ENCODE measurements at places on chromosomes 2 and 18. TPM values are rescaled to one million over a fixed set of nuclear protein-coding genes. Genes with fewer than 3 reads are reported as not detected.

Gene ADRA2B
- polyA plus RNA-seq: 1.9 TPM

Gene MPP4
- 0.14 TPM for polyA plus RNA-seq

Gene CHST9
- polyA plus RNA-seq: 0.34 TPM

Gene PROKR1
- 1.4 TPM for polyA plus RNA-seq

Gene SH3BP4
- polyA plus RNA-seq: 12.8 TPM

Gene SERPINB4
- not detected for polyA plus RNA-seq

Gene COLEC11
- 0.54 TPM for polyA plus RNA-seq

GRCh38 chr2:101962309-101962708, 29.5 kb upstream of the IL1R2 start:
- DNase-seq: no peak

DNA sequence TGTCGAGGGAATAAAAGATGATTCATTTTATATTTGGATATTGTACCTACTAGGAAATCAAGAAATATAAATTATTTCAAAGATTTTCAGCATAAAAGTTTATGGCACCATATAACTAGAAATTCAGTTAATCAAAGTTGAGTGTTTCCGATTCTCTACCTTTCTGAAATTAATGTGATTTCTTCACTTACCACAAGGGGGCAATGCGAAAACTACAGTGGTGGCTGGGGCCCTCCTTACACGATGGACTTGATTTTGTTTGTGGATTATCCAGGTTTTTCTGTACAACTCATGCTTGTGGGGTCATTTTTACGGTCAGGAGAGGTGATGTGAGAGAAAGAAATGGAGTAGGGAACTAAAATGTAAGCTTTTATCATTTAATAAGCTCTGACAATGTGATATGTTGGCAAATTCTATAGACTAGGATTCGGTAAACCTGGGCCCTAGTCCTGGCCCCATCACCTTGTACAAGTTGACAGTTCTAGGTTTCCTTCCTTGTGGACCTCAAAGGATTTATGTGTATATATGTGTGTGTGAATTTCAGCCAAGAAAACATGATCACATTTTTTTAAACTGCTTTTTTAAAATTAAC, 47.6 kb downstream of the G6PC2 start:
- DNase-seq: no peak

DNA sequence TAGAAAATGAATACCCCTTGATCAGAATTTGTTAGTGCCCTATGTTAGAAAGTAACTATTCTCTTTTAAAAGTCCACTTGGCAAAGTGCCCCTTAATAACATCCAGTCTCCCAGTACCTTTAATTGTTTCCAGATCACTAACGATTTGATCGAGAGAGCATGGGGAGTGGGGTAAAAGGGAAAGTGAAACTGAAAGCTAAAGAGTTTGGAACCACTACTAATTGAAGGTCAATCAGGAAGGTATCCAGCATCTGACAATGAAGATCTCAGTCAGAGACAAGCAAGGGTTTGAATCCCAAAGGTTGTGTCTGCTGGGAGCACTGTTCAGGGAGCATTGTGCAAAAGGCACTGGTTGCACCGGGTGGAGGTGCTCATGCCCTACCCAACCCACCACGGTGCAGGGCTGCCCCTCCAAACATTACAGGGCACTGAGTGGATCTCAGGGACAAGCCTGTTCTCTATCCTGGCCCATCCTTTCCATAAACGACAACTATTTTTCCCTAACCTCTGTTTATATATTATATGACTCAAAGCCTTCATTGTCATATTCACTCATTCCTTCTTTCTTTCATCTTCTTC, 14.6 kb upstream of the RIT2 start:
- DNase-seq: no peak

DNA sequence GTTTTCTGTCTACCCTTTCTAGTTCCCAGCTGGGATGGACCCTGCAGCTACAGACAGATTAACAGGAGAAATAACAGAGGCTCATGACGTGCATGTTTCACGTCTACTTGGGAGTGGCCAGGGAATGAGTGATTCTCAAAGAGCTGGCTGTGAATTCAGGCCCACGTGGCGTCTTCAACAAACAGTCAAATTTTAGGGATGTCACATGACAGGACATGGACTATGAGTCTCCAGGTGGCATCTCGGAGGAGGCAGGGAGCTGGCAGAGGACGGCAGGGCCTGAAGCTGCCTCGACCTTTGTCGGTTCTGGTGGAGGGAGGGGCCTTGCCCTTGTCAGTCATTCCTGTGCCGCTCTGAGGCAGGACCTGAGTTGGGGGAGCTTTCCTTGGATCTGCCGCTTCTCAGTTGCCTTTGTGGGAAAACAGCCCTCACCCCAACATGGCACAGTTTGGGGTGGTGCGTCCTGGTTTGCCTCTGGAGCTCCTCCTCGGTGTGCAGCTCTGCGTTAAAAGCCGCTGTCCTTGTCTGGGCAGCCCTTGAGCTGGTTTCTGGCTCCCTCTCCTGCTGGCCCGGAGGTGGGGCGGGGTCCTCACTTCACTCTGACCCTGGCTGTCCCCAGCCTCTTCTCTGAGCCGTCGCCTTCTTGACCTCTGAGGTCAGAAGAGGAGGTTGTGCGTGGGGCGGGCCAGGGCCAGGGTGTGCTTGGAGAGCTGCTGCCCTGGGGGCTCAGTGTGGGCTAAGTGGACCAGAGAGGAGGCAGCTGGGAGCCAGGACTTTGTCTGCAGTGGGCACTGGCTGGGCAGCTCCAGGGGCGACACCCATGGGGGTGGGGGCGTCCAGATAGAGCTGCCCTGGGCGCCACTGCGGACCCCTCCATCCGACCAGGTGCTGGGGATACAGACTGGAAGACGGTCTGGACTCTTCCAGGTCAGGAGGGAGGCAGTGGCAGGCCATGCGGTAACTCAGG, 12.1 kb upstream of the GAL3ST2 start:
- DNase-seq: no peak

DNA sequence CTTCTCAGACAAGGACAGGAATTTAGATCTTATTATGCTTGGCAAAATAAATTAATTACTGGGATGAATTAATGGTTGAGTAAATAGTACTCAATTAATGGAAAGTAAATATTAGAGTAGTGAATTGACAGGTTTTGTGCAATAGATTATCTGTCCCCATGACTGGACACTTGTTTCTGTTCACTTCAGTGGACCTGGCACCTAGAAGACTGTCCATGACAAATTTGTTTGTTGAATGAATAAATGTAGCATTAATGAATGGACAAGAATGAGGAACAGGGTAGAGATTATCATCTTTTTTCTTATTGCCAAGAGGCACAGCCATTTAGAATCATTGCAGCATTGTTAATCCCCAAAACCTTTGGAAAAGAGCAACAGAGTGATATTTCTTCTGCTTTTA, 570.0 kb upstream of the CRIM1 start:
- DNase-seq: no peak

DNA sequence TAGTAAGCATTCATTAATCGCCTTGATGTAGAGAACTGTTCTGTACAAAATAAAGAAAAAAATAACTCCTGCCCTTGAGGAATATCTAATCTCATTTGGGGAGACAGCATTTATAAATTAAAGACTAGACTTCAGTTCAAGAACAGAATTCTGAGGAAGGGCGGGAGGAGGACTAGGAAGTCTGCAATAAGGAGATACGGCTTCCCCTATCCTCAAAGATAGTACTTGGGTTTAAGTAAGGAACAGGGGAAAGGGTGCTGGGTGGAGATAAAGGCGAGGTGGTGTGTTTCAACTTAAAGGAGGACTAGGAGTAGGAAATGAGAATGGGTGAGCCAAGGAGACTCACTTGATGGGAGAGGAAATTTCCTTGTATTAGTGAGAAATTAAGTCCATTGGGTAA, 121.9 kb upstream of the MSTN start:
- DNase-seq: no peak

GRCh38 chr2:129092956-129093355, 774.3 kb upstream of the HS6ST1 start:
- DNase-seq: no peak

DNA sequence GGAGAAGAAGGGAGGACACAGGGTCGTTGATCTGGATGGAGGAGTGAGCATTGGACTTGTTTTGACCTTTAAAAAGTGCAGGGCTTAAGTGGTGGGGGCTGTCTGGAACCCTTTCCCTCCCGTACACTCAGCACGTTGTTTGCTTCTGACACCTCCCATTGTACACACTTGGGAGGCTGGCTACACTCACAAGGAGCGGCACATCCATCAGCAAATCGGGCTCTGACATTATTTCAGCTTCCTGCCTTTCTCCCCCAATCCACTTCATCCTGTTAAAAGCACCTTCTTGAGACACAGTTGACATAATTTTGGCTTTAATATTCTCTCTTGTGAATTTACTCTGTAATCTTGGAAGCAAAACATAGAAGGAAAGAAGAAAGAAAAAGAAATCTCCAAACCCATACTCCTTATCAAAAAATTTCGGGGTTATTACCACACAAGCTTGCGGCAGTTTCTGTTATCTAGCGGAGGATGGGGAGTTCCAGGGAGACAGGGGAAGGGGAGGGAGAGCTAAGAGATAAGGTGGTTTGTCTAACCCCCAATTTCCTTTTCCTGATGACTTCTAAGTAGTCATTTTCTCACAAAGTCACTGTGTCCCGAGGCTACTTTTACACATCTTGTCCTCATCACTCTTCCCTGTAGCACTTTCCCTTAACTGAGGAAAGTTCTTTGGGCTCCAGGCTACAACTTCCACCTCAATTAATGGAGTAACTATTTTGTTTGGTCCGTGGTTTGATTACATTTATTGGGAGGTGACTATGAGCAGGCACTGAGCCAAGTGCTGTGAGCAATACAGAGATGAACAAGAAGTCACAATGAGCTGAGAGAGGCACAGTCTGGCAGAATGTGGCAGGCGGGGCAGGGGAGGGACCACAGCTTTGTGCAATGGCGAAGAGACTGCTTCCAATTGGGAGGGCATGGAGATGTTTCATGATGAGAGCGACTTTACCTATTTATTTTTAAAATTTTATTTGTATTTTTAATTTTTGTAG, 240.1 kb upstream of the MEX3C start:
- DNase-seq: no peak

- DNase-seq: peak; percentile 70
Observed at GRCh38 chr2:173986805-173987204, 21.6 kb upstream of the SP3 start.

DNA sequence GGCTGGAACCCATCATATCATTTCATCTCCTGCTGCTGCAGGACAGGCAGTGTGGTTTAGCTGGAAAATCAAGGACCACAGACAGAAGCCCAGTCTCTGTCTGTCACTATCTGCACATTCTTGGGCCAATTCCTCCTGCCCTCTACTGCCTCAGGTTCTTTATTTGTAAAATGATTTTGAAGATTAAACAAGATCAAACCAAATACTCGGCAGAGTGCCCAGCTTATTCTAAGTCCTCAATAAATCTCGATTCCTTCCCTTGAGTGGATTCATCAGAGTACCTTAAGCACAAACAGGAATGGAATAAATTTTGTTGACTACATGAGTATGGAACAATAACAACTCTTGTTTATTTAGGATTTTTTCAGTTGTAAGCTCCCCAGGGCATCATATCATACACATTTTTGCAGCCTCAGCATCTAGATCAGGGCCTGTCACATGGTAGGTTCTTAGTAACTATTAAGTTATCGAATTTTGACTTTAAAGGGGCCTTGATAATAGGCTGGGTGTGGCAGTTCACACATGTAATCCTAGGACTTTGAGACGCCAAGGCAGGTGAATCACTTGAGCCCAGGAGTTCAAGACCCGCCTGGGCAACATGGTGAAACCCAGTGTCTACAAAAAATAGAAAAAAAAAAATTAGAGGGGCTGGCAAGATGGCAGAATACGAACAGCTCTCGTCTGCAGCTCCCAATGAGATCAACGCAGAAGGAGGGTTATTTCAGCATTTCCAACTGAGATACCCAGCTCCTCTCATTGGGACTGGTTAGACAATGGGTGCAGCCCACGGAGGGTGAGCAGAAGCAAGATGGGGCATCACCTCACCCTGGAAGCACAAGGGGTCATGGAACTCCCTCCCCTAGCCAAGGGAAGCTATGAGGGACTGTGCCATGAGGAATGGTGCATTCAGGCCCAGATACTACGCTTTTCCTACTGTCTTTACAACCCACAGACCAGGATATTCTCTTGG, 11.1 kb downstream of the RHOB start:
- DNase-seq: no peak

DNA sequence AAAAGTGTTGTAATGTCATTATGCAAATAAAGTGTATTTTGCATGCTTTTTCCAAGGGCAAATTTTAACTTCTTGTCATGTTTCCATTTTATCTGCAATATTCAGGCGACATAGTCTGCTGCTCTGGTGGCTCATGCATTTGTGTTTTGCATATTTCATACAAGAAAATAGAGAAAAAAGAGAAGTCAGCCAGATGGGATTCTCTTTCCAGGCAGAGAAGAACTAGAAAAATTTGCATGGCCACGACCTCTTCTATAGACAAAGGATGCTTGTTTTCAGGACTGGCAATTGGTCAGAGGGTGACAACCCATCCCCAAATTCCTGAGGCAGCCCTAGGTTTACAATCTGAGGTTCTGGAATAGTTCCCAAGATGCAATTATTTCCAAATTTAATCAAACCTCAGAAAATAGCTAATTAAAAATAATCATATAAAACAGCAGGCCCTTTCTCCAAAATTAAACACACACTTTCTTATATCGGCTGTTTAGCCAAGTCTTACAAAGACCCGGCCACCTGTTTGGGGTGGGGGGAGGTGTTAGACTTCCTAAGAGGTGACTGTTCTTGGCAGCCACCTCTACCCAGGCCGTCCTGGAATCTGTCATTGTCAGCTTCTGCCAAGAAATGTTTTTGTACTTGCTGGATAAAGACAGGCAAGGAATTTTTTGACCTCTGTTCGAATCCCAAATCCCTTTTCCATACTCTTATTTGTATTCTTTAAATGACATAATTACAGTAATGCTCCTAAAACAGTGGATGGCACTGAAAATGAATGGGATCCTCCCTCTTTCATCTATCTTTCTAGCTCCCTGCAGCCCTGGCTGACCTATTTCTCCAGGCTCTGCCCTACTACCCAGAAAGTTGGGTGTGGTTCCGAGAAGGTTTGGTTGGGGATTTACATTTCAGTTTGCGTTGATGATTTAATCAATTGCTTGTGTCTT, 20.8 kb upstream of the SOS1 start:
- no peak for DNase-seq

DNA sequence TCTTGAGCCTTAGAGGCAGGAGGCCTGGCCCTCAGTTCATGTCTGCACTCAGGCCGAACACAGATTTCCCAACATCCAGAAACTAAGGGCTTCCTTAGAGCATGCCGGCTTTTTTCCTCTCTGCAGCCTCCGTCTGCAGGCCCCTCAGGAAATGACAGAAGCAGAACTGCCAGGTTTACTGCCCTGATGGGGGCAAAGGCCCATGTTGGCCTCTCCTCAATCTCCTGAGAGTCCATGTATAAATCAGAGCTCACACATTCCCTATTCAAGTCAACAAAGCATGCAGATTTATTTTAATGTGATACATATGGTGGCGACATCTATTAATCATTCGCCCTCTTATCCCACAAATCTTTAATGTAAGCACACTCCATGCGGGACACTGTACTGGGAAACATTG, 475.6 kb upstream of the HS6ST1 start:
- DNase-seq: no peak

DNA sequence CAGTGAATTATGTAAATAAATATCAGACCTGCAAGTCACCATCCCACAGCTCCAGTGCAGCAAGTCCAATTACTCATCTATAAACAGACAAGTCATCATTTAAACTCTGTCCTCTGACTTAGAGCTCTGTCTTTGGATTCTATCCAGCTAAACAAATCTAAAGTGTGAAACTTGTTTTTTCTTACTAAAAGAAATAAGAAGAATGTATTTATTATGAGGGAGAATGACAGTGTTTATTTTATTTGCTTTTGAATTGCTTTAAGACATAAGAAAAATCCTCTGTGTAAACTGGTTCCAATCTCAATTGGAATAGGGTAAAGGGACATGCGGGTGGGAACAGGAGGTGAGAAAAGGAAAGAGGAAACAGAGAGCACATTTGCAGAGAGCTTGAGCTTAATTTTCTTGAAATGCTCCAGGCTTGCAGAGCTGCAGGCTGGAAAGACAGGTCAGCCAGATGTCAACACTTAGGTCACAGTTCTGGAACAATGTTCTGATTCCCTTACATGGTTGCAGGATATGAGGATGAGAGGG, 355.8 kb downstream of the MEIS1 start:
- DNase-seq: peak; percentile 79
